Tongue (tissue), 3 donors: ENCODE measurements at places on chromosomes 13 and 19. TPM values are rescaled to one million over a fixed set of nuclear protein-coding genes. Genes with fewer than 3 reads are reported as not detected.

The DPY19L3 gene
- 35.3 TPM for total RNA-seq

The ZNF14 gene
- total RNA-seq, result 12.9 TPM

The PSG2 gene
- not detected for total RNA-seq

The C1QTNF9 gene
- total RNA-seq, result 3.8 TPM

The AXL gene
- 57.3 TPM for total RNA-seq

The TEX101 gene
- total RNA-seq, result not detected

The SERPINE3 gene
- total RNA-seq, result not detected

The SLC7A10 gene
- 3.1 TPM for total RNA-seq

The GRIK5 gene
- 3.2 TPM for total RNA-seq
